Right ventricle myocardium inferior (tissue), 1 donor: ENCODE measurements at places on chromosomes 13 and 19. TPM values are rescaled to one million over a fixed set of nuclear protein-coding genes. Genes with fewer than 3 reads are reported as not detected.

CEACAM7 gene
- total RNA-seq: not detected

IGSF23 gene
- not detected for total RNA-seq

SHANK1 gene
- total RNA-seq: 0.22 TPM

KIR2DL1 gene
- total RNA-seq: not detected

TNNT1 gene
- total RNA-seq: 66.0 TPM

FAM216B gene
- 3.1 TPM for total RNA-seq

LGALS14 gene
- not detected for total RNA-seq

EPSTI1 gene
- 3.8 TPM for total RNA-seq

ZNF730 gene
- 0.11 TPM for total RNA-seq

LSM4 gene
- total RNA-seq: 106 TPM

SHFL gene
- 9.7 TPM for total RNA-seq

IGFL2 gene
- not detected for total RNA-seq

DHDH gene
- not detected for total RNA-seq

MZT1 gene
- total RNA-seq: 6.6 TPM

FAM83E gene
- total RNA-seq: not detected

DACT3 gene
- 14.1 TPM for total RNA-seq

KLK12 gene
- not detected for total RNA-seq

CYP4F3 gene
- not detected for total RNA-seq

RGL3 gene
- 10.5 TPM for total RNA-seq

SLC5A5 gene
- not detected for total RNA-seq

LACC1 gene
- total RNA-seq: 4.9 TPM

NLRP11 gene
- total RNA-seq: not detected

OR4F17 gene
- total RNA-seq: not detected

TMIGD2 gene
- not detected for total RNA-seq

C1QTNF9B gene
- total RNA-seq: 3.1 TPM

ADGRE2 gene
- 0.87 TPM for total RNA-seq

CYP4F22 gene
- total RNA-seq: not detected
